IgD-negative memory B cell (primary cell): ENCODE measurements at places on chromosomes 6 and 20. TPM values are rescaled to one million over a fixed set of nuclear protein-coding genes. Genes with fewer than 3 reads are reported as not detected.

Gene BEND6
- polyA plus RNA-seq = not detected

Gene TNNC2
- polyA plus RNA-seq = 3.2 TPM

Gene DACT2
- not detected for polyA plus RNA-seq

Gene HLA-G
- polyA plus RNA-seq = 3.5 TPM

Gene OR12D3
- polyA plus RNA-seq = not detected

Gene SRMS
- polyA plus RNA-seq = 0.43 TPM

Gene PBOV1
- polyA plus RNA-seq = not detected

Gene C20orf202
- polyA plus RNA-seq = not detected

Gene BPIFB2
- polyA plus RNA-seq = not detected

Gene GSTA1
- not detected for polyA plus RNA-seq

Gene NCR2
- polyA plus RNA-seq = not detected

Gene PDYN
- not detected for polyA plus RNA-seq

Gene EDN3
- not detected for polyA plus RNA-seq

Gene MYO6
- 0.23 TPM for polyA plus RNA-seq

Gene RIPPLY2
- not detected for polyA plus RNA-seq
